ENCODE measurements at places on chromosomes 12 and 14. TPM values are rescaled to one million over a fixed set of nuclear protein-coding genes. Genes with fewer than 3 reads are reported as not detected.

- DNase-seq = no peak
Observed at GRCh38 chr12:111693818-111694217, 8.0 kb downstream of the ACAD10 start.

- no peak for DNase-seq
Observed at GRCh38 chr12:3464561-3464960, 26.4 kb upstream of the PRMT8 start.

DNA sequence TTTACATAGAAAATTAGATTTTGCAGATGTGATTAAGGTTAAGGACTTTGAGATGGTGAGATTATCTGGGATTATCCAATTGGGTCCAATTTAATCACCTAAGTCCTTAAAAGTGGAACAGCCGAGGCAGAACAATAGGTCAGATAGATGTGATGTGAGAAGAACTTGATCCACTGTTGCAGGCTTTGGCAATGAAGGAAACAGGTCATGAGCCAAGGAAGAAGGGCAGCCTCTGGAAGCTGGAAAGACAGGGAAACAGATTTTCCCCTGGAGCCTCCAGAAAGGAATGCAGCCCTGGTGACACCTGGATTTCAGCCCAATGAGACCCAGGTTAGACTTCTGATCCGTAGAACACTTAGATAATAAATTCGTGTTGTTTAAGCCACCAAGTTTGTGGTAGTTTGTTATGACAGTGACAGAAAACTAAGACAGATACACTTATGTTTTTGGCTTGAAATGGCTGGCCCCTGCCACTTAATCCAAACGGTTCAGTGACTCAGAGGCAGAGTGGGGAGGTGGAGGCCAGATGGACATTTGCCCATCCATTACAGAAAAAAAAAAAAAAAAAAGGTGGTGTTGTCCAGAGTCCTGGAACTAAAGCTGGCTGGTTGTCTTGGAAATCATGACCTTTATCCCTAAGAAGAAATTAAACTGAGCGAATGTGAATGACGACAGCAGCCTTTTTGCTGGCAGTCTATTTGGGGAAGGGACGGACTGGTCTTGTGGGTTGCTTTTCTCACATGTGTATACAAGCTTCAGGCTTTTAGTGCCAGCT, 181.9 kb upstream of the NRXN3 start:
- DNase-seq = no peak

- no peak for DNase-seq
Observed at GRCh38 chr14:104082807-104083206, 2.7 kb upstream of the ASPG start.

DNA sequence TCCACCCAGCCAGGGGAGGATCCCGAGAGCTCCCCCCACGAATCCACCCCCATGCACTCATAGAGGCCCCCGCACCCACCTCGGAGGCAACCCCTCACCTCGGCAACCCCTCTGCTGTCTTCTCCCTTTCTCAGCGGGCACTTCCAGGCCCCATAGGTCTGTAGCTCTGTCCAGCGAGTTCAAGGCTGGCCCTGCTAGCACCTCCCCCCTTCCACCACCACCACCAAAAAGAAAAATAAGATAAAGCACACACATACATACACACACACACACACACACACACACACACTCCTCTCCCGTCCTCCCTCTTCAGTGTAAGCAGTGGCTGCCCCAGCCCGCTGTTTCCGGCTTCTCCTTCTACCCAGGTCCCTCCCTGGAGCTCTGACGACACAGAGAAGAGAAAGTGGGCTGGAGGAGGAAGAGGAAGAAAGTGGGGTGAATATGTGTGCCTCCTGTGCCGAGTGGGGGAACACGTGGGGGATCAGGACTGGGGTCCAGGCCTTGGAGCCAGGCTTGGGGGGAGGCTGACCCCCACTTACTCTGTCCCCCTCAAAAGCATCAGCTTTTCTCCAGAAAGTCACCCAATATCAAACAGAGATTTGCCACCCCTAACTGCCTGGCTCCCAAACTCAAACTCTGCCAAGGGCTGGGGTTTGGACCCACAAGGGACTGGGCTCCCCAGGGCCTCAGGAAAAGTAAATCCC, at the start of gene STAT6:
Gene STAT6 (minus strand): TSS at position 332 of the 704 bp plus-strand sequence. CDS start 3,084 bp downstream, outside the sequence.
- DNase-seq = no peak

Gene MYF5
- total RNA-seq = not detected

Measured in kidney epithelial cell (primary cell).